ENCODE measurements at places on chromosomes 11 and 22. TPM values are rescaled to one million over a fixed set of nuclear protein-coding genes. Genes with fewer than 3 reads are reported as not detected.
A peak's percentile ranks its signal among the peaks of the same experiment; 100 is the strongest.

The PHF21B gene
- total RNA-seq = 17.1 TPM

DNA sequence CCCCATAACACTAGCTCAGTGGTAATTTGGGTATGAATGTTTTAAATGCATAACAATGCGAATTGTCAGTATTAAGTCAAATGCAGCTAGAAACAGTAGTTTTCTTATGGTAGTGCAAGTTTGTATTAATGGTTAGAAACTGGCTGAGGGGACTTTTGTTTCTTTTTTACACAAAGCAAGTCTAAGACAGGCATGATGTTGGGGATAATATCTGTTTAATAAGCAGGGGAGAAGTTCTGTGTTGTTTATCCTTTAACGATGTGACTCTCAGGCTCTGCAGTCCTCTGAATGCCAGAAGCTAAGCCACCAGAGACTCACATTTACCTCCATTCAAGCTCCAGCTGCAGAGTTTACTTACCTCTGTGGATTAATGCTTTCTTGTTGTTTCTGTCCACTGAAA, 67.8 kb downstream of the SYT9 start:
- DNase-seq = no peak
- H3K4me3 ChIP-seq = no peak overlapping the region
- H3K4me1 ChIP-seq = no peaks in the 10 kb centered on the region
- no peaks in the 10 kb centered on the region for H3K36me3 ChIP-seq

The CNTN5 gene
- total RNA-seq = not detected

DNA sequence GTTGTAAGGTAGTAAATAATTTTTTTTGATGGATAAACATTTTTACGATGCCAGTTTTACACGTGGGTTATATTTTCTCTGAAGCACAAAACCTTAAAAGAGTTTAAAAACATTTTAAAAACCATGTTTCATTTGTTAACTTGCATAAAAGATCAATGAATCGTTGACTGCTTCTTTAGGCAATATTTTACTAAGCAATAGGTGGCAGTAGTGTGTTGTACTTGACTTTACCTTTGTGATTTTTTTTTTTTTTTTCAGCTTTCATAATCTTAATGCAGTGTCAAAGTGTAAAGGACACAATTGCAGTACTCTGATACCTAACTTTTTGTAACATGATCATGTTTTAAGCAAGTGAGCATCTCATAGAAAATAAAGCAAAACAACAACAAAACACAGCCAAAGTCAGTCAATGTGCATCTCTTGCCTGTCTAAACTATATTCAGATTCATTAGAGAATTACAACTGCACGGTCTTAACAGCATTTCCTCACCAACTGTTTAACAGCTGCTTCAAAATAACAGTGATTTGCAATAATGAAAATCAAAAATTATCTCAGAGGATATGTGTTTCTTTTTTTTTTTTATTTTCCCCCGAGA, 27.7 kb downstream of the DNAJC24 start:
- no peak overlapping the region for H3K4me3 ChIP-seq
- peak; percentile 87 for DNase-seq
- no peaks in the 10 kb centered on the region for H3K36me3 ChIP-seq

DNA sequence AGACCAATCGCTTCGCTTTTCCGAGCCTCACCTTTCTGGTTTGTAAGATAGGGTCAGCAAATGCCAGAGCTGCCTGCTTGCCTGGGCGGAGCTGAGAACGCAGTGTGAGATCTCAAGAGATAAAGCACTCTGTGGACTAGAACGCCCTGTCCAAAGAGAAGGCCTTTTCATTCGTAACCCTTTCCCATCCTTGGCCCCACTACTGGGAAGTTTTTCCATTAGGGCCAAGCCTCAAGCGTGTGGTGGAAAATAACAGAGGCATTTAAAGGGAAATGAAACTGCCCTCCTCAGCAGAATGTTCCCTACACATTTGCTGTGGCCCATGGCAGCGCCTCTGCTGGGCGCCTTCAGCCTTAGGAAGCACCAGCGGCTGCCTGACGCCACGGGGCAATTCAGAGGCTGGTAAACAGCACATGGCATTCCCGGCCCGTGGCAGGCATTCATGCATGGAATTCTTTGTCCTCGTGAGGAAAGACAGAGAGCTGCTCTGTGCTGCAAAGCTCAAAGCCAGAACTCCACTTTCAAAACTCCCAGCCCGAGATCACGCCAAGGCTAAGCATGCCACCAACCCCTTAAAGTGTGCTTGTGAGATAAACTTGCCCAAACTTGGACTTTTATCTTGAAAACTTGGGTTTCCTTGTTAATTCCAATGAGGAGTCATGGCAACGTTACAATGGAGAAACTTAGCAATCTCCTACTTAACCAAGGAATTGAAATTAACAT, 38.1 kb downstream of the AHNAK start:
- DNase-seq = peak; percentile 65
- no peaks in the 10 kb centered on the region for H3K4me1 ChIP-seq
- no peaks in the 10 kb centered on the region for H3K27me3 ChIP-seq
- no peak overlapping the region for H3K4me3 ChIP-seq

The APOL4 gene
- not detected for total RNA-seq

- no peaks in the 10 kb centered on the region for H3K27me3 ChIP-seq
- no peak overlapping the region for H3K4me3 ChIP-seq
- H3K36me3 ChIP-seq = no peaks in the 10 kb centered on the region
- H3K27ac ChIP-seq = no peak overlapping the region
- H3K4me1 ChIP-seq = peaks cover 17% of the 10 kb centered on the region
These were observed 976.3 kb upstream of the FAT3 start for GRCh38 chr11:91248199-91248807.

The SHANK2 gene
- total RNA-seq = not detected

GRCh38 chr22:19943082-19944026, 1.7 kb upstream of the TXNRD2 start:
- H3K36me3 ChIP-seq = 0 out of 2 replicates have a peak, but pooled peaks cover 2% of the 10 kb centered on the region
- DNase-seq = no peak
- peak overlapping the region; percentile 88 for H3K27ac ChIP-seq
- peak overlapping the region; percentile 94 for H3K4me3 ChIP-seq
- no peaks in the 10 kb centered on the region for H3K27me3 ChIP-seq

DNA sequence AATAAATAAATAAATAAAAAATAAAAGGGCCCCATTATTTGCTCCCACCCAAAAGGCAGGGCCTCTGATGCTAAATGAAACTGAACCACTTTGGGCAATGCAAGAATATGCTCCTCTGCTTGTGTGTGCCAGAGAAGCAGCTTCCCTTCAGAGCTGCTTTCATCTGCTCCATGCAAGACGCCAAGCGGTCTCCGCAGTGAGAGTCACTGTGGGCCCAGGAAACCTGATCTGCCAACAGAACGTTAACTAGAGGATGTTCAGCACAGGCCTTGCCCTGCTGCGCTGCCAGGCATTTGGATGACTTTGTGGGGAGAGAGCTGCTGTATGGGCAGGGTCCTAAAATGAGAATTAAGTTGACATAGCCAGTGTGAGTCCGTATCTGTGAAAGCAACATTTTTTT, 43.7 kb upstream of the APOA1 start:
- no peaks in the 10 kb centered on the region for H3K27me3 ChIP-seq
- H3K4me3 ChIP-seq = no peak overlapping the region
- H3K36me3 ChIP-seq = no peaks in the 10 kb centered on the region
- DNase-seq = no peak
- H3K4me1 ChIP-seq = no peaks in the 10 kb centered on the region

- no peaks in the 10 kb centered on the region for H3K36me3 ChIP-seq
- DNase-seq = no peak
- H3K27ac ChIP-seq = no peak overlapping the region
- no peaks in the 10 kb centered on the region for H3K27me3 ChIP-seq
- H3K4me3 ChIP-seq = no peak overlapping the region
- no peaks in the 10 kb centered on the region for H3K4me1 ChIP-seq
These were observed 90.6 kb upstream of the AKIP1 start for GRCh38 chr11:8820401-8820800.

The APOC3 gene
- total RNA-seq = not detected

GRCh38 chr11:85784480-85785265, 26.3 kb downstream of the SYTL2 start:
- no peak overlapping the region for H3K27ac ChIP-seq
- 0 out of 2 replicates have a peak, but pooled peaks cover 3% of the 10 kb centered on the region for H3K27me3 ChIP-seq
- no peaks in the 10 kb centered on the region for H3K36me3 ChIP-seq
- no peak overlapping the region for H3K4me3 ChIP-seq

DNA sequence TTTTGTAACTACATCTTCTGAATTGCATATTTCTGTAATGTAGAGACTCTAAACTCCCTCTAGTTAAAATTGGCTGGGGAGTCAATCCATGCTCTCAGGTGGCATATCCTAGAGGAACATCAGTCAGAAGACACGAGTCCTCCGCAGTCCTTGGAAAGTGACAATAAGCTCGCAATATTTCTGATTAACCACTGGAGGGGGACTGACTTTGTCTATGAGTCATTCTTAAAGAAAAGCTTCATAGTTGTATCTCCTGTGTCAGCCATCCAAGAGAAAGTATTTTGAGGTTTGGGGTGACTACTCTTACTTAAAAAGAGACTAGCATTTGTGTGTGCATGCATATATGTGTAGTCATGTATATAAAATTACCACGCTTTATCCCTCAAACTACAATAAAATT, 60.2 kb downstream of the SLN start:
- H3K27me3 ChIP-seq = no peaks in the 10 kb centered on the region
- DNase-seq = no peak
- H3K4me3 ChIP-seq = no peak overlapping the region
- H3K27ac ChIP-seq = no peak overlapping the region
- no peaks in the 10 kb centered on the region for H3K36me3 ChIP-seq

The SCN2B gene
- total RNA-seq = 0.25 TPM

DNA sequence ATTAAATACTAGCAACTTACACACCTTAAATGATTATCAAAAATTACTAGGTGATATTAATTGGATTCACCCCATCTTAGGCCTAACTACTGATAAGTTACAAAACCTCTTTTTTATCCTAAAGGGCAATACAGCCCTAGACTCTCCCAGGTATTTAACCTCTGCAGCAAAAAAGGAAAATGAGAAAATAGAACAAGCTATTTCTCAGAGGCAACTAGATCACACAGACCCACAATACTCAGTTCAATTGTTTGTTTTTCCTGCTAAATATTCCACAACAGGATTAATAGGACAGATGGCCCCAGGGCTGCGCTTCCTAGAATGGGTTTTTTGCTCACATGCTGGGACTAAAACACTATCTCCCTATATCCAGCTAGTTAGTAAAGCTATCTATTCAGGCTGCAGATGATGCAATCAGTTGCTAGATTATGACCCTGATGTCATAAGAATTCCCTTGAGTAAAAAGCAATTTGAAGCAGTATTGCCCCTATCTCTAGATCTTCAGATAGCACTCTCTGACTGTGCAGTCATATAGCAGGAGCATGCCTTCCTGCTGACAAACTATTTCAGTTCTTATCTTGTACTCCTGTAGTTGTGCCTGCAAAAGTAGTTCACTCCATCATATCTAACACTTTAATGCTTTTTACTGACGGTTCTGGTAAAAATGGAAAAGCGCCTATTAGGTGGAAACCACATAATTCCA, 1595.5 kb upstream of the TENM4 start:
- H3K27me3 ChIP-seq = no peaks in the 10 kb centered on the region
- H3K4me3 ChIP-seq = no peak overlapping the region
- no peaks in the 10 kb centered on the region for H3K36me3 ChIP-seq

DNA sequence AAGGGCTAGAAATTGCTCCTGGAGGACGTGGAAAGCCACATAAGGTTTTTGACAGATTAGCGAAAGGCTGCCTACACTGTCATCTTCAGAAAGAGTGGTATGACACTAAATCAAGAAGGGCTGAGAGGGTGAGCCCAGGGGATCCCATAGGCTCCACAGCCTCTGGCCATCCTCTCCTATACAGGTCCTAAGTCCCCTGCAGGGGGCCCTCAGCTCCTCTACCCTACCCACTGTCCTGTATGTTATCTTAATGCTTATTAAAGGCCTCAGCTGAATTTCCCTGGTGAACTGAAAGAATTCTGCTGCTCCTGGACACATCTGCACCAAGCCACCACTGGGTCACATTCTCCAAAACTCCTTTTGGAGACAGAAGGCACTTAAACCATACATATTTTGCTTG, 7.9 kb downstream of the KLHL22 start:
- H3K36me3 ChIP-seq = no peaks in the 10 kb centered on the region
- no peak overlapping the region for H3K27ac ChIP-seq
- H3K4me1 ChIP-seq = no peaks in the 10 kb centered on the region
- DNase-seq = no peak
- no peak overlapping the region for H3K4me3 ChIP-seq

DNA sequence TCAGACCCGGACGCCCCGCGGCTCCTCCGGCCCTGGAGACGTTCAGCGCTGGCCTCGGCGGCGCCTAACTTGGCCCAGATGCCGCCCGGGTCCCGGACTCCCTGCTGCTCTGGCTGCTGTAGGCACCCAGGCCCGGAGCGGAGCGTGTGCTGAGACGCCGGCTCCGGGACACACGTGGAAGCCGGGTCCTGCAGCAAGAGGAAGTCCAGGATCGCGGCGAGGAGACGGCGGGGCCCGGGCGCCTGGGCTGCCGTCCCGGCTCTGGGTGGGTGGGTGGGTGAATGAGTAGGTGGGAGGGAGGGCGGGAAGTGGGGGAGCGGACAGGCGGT, 223 bp downstream of the WT1 start:
- DNase-seq = no peak
- H3K27ac ChIP-seq = no peak overlapping the region
- H3K36me3 ChIP-seq = no peaks in the 10 kb centered on the region
- no peaks in the 10 kb centered on the region for H3K27me3 ChIP-seq
- no peaks in the 10 kb centered on the region for H3K4me1 ChIP-seq

- H3K36me3 ChIP-seq = no peaks in the 10 kb centered on the region
- H3K27me3 ChIP-seq = no peaks in the 10 kb centered on the region
- H3K4me3 ChIP-seq = no peak overlapping the region
- no peak for DNase-seq
- no peak overlapping the region for H3K27ac ChIP-seq
- H3K4me1 ChIP-seq = no peaks in the 10 kb centered on the region
These were observed 13.4 kb upstream of the TPCN2 start for GRCh38 chr11:69035150-69035945.

The TLCD5 gene
- 4.3 TPM for total RNA-seq

- no peak overlapping the region for H3K4me3 ChIP-seq
- DNase-seq = no peak
- H3K27me3 ChIP-seq = no peaks in the 10 kb centered on the region
- H3K36me3 ChIP-seq = no peaks in the 10 kb centered on the region
- no peaks in the 10 kb centered on the region for H3K4me1 ChIP-seq
These were observed 1086.1 kb upstream of the CNTN5 start for GRCh38 chr11:97934572-97935208.

Measured in Karpas-422 (cell line).